Stimulated activated CD4-positive, alpha-beta T cell treated with anti-CD3 and anti-CD28 coated beads, Interleukin-12 subunit alpha, Interleukin-12 subunit beta, amount 100 ng/mL, for 4 hours (primary cell): ENCODE measurements at places on chromosomes 4 and X.

DNA sequence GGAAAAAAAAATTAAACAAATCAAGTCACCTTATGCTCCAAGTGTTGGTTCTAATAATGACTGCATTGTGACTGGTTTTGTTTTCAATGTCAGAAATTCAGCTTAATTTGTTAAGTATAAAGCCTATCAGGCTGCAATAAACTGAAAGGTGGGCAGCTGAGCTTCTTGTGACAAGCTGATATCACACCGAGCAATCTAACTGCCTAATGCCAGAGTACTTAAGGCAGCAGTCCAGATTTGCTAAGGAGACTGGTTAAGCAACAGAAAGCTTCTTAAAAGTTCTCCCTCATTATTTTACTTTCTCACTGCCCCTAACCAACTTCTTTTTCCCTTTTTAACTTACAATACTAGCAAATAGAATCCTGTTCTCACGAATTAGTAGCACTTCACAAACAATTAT is 201.0 kb downstream of the MAB21L2 start:
- no peak for DNase-seq

DNA sequence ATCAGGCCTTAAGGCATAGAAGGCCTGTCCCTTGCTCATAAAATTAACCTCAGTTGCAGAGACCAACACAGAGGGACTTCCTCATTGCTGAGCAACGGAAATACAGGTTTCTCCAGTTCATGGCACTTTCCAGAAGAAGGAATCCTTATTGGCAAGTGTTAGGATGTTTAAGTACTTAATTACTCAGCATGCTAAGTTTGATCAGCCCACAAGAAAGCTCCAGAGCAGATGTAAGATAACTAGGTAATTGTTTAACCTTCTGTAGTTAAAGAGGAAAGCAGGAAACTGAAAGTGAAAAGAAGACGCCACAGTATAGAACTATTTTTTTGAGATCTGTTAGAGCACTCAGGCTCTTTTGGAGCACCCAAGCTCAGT is 33.5 kb downstream of the SMS start:
- no peak for DNase-seq

- no peak for DNase-seq
Observed at GRCh38 chr4:186882293-186882692, 158.6 kb upstream of the FAT1 start.

DNA sequence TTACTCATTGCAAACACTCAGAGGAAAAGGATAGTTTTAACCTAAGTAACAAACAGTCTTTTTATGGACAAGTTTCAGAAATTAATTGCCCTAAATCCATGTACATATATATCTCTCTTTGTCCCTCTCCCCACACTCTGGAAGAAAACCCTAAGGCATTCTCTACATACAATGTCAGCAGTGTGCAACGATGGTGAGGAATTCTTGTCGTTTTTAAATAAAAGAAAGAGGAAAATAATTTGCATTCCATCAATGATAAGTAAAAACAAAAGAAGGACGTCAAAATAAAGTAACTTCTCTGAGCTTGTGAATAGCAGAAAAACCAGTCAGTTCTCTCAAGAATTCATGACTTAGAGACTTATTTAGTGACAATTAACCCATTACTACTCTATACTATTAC is 550.5 kb upstream of the DIPK2B start:
- DNase-seq: no peak
